ENCODE measurements at places on chromosomes 16 and 17.

DNA sequence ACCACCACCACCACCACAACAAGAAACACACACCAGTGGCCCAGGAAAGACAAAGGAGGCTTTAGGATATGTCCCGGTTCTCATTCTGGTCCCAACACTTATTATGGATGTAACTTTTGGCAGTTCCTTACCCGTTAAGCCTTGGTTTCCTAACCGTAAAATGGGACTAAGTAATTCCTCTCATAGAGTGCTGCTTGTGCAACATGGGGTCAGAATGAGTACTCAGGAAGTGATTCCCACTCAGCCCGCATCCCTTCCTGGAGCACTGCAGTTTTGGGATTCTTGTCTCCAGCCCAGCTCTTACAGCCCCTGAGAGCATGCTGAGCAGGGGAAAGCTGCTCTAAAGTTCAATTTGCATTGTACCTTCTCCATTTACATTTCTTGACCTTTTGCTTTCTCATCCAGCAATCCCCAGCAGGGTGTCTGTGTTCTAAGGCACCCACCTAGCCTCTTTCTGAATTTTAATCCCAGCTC, 262.6 kb downstream of the PRKCA start:
- no peak for DNase-seq

DNA sequence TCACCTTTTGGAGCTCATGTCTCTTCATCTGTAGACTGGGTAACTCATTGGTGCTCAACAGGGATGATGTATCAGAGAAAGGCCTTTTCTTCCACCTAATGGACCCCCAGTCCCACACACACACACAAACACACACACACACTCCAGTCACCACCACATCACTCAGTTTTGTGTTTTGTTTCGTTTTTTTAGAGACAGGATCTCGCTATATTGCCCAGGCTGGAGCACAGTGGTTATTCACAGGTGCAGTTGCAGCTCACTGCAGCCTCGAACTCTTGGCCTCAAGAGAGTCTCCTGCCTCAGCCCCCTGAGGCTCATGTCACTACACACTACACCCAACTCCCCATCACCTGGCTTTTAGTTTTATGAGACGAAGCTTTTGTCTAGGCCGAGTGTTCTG, 55.6 kb downstream of the SF3B3 start:
- DNase-seq, result no peak

- no peak for DNase-seq
Measured at GRCh38 chr16:4623593-4623992, 1.0 kb upstream of the MGRN1 start.

- no peak for DNase-seq
Measured at GRCh38 chr16:47229053-47230050, 85.6 kb upstream of the NETO2 start.

DNA sequence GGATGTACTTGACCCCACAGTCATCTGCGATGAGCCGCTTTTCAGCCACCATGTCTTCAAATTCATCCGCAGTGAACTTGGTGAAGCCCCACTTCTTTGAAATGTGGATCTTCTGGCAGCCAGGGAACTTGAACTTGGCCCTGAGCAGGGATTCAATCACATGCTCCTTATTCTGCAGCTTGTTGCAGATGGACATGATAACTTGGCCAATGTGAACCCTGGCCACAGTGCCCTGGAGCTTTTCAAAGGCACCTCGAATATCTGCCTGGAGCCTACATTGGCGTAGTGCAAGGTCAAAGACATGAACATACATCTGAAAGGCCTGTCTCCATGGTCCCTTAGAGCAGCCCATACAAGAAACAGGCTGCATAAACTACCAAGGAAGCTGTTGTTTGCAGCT, 1.8 kb upstream of the TENT4B start:
- no peak for DNase-seq

DNA sequence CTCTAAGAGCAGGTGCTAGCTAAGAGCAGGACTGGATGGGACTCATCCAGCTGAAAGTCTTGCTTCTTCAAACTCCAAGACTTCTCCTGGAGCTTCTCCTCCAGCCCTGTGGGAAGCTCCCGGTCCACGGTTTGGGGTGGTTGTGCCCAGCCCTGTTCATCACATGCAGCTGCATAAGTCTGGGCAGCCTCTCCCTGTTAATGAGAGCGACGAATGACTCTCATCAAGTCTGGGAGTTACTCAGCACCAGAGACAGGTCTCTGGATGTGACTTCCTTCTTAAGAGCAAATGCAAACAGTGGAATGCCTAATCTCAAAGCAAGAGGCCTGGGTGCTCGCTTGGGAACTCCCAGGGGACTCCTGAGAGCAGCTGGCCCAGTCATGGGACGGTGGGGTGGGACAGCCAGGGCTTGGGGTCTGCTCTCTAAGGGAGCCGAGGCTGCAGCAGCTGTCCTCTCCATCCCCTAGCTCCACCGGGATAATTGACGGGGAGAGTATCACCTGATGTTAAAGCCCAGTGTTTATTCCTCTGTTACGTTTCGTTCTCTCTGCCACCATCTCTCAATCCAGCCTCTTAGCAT, 35.3 kb upstream of the CRHR1 start:
- DNase-seq, result no peak

GRCh38 chr16:72798264-72798663, 249.7 kb downstream of the ZFHX3 start:
- no peak for DNase-seq

- DNase-seq, result no peak
Measured at GRCh38 chr17:81059026-81059425, 24.1 kb downstream of the BAIAP2 start.

DNA sequence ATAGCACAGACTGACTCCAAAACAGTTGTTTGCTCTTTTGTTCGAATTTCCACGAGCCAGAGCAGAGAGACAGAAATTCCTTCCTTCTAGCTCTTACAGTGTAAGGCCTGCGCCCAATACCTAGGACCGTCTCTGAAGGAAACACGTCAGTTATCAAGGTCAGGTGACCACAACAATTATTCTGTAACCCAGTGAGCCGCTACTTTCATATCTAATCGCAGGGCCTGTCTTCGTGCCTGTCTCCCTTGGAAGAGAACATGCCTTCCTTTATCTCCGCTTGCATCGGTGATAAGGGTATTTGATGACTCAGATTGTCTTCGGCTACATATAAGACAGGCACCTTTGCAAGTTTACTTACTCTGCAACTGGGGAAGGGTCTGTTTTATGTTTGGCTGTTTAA, 288.0 kb downstream of the MAF start:
- peak; percentile 13 for DNase-seq

DNA sequence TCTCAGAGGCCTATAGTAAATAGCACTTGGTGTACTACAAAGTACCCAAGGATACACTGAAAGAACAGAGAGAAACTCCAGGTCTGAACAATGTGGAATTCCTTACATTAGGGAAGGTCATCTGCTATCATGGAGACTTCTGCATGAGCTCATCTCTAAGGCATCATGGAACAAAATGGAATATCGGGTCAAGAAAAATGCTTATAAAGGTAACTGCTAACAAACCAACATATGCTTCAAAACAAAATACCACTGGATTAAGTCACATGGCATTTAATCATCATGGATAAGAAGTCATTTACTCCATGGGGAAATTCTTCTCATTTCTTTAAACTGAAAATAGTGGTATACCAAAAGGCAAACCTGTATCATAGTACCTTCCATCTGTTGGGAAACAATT, 34.2 kb downstream of the TXNDC11 start:
- no peak for DNase-seq

GRCh38 chr17:29760279-29761039, 137.7 kb upstream of the CORO6 start:
- peak; percentile 76 for DNase-seq

DNA sequence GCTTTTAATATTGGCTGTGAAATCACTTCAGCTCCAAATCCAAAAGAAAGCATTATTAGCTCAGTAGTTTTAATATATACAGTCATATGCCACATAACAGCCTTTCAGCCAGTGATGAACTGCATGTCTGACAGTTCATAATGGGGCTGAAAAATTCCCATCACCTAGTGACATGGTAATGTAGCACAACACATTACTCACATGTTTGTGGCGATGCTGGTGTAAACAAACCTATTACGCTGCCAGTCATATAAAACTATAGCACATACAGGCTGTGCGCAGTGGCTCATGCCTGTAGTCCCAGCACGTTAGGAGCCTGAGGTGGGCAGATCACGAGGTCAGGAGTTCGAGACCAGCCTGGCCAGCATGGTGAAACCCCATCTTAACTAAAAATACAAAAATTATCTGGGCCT, 92.2 kb downstream of the TUBD1 start:
- no peak for DNase-seq

- no peak for DNase-seq
Measured at GRCh38 chr16:11350519-11350918, 5.3 kb downstream of the RMI2 start.

All from activated CD4-positive, alpha-beta T cell treated with anti-CD3 and anti-CD28 coated beads, Interleukin-2, Interleukin-4, amounts not matched to agents 100 ng/mL and 50 ng/mL, durations not matched to agents 16 hours and 8 hours (primary cell).